Omental fat pad (tissue), 4 donors: ENCODE measurements at places on chromosomes 7 and 10.

DNA sequence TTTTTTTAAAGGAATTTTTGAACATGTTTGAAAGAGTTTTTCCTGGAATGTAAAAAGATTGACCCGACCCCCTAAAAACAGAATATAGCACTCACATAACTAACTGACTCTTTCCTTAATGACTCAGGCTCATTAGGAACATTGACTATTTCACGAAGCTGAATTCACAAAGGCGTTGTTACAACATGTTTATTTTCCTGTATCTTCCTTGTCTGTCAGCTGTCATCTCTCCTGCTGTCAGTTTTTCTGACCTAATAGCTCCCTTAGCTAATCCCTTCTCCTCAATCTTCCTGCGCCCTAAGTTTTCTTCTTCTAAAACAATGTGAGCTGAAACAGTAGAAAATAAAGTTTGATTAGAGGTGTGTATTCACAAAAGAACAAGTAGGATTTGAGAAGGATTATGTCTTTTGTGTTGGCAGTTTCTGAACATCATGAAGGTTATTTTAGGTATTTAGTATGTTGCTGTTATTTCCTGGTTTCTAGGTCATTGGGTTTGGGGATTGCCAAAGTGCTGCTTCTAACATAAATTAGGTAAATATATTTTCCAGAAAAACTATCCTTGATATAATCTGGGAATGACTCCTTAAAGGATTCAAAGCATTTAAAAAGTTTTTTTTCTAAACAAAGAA lies 4.6 kb upstream of the MDFIC start:
- DNase-seq: no peak

- no peak for DNase-seq
These were observed 137.1 kb downstream of the KAT6B start for GRCh38 chr10:74963549-74963948.

DNA sequence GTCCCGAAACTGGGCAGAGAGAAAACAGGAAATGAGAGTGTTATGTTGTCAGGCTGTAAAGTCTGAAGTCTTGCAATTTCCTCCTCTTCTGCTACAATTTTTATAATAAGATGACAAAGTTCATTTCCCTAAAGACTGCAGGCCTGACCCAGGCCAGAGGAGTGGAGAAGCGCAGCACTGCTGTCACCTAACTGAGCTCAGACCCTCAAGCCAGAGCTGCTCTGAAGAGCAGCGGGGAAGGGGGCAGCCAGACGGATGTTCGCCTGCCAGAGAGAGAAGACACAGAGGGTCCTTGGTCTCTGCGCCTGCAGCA lies 12.6 kb upstream of the AOAH start:
- DNase-seq: no peak

DNA sequence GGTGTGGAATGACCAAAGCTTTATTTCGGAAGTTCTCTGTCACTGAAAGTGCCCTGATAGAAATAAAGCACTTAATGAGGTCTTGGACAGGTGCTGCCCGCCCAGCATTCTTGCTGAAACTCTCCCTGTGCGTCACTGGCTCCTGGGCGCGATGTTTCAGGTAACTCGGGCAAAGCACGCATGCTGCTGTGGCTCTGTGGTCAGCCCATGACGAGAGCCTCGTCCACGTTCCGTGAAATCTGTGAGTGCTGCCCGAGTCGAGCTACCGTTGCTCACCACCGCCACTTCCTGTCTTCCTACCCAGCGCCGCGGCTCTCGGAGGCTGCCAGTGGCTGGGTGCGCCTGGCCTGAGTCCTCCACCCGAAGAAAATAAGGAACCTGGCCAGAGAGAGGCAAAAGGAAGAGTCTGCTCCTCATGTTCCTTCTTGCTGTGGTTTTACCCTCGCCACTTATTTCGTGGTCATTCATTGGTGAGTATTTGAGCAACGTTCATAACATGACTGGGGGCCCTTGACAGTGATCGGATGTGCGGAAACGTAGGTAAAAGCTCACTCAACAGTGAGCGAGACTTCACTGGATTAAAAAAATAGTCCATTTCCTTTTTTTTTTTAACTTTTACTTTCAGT lies 95.5 kb downstream of the MAP3K8 start:
- DNase-seq: no peak

GRCh38 chr10:78985973-78986818 lies 82.6 kb upstream of the ZMIZ1 start:
- no peak for DNase-seq

DNA sequence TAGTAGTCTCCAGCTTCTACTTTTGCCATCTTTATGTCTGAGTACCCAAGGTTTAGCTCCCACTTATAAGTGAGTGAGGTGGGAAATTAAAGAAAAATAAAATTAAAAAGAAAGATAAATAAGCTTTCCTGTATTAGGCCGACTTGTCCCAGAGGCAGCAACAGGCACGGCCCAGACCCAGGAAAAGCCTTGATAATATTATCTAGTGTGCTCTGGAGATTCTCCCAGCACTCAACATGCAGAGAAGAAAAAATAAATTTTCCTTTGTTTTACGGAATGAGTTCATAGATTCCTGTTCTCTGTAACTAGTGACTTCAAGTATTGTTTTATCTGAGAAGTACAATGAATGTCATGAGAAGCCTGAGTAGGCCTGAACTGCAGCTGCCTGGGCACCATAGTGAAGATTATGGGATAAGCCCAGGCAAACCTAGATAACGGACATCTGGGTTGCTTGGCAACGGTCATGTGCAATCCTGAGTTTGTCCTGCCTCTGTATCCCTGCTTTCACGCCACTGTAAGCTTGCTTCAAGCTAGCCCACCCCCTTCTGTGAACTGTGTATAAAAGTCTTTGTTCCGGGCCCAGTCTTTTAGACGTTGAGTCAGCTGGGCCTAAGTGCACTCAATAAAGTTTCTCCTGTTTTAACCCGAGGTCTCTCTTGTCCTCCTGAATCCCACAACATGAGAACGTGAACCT lies 6.4 kb downstream of the ATE1 start:
- no peak for DNase-seq

- no peak for DNase-seq
These were observed 31.5 kb downstream of the FGFR2 start for GRCh38 chr10:121566755-121567154.
